Left kidney (tissue), 8 donors: ENCODE measurements at places on chromosomes 2 and 18. TPM values are rescaled to one million over a fixed set of nuclear protein-coding genes. Genes with fewer than 3 reads are reported as not detected.

DNA sequence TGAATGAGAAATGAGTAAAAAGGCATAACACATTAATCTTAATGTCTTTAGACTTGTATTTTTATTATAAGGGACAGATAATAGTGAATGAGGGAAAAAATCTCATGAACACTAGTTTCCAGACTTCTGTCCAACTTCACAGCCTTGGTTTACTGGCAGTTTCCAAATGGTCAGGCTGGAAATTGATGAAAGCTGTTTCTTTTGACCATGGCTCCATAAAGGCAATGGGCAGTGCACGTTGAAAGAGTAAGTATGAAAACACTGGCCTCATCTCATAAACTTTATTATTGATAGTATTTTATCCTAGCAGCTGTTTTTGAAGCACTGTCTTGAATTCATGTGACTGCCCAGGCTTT, 23.1 kb downstream of the BCL2L11 start:
- DNase-seq, result no peak

- DNase-seq, result peak; percentile 14
Measured at GRCh38 chr2:208820014-208820688, 413.6 kb downstream of the PTH2R start.

Gene CD8B2
- polyA plus RNA-seq, result 0.23 TPM

- no peak for DNase-seq
Measured at GRCh38 chr18:11245879-11246278, 96.5 kb upstream of the PIEZO2 start.

- DNase-seq, result no peak
Measured at GRCh38 chr2:201854221-201854801, 48.0 kb downstream of the CDK15 start.

GRCh38 chr18:35005963-35006577, 35.1 kb upstream of the MAPRE2 start:
- peak; percentile 76 for DNase-seq

- DNase-seq, result no peak
Measured at GRCh38 chr2:37013315-37013641, 46.9 kb upstream of the STRN start.

GRCh38 chr2:241637795-241638660, 535 bp downstream of the ATG4B start:
- no peak for DNase-seq

- no peak for DNase-seq
Measured at GRCh38 chr18:33467531-33467930, 27.0 kb upstream of the CCDC178 start.

GRCh38 chr2:119657466-119658145, 21.4 kb upstream of the TMEM177 start:
- no peak for DNase-seq

DNA sequence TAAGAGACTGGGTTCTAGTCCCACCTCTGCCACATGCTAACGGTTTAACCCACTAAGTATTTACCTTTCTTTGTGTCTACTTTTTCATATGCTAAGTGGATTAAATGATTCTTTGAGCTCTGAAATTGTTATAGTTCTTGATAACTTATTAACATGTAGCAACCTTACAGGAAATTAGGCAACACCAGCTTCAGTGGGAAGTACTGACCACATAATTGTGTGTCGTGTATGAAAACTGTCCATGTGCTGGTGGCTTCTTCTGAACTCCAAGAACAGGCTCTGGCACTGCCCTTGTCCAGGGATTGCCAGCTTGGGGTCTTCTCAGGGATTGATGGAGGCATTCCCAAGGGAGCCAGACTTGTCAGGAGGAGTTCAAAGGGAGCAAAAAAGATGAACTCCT, 427.7 kb downstream of the TGIF1 start:
- no peak for DNase-seq

Gene CNDP1
- 1.6 TPM for polyA plus RNA-seq

GRCh38 chr2:48114256-48114655, 208.0 kb upstream of the FBXO11 start:
- DNase-seq, result no peak

- no peak for DNase-seq
Measured at GRCh38 chr2:235833971-235834620, 334.1 kb downstream of the GBX2 start.

DNA sequence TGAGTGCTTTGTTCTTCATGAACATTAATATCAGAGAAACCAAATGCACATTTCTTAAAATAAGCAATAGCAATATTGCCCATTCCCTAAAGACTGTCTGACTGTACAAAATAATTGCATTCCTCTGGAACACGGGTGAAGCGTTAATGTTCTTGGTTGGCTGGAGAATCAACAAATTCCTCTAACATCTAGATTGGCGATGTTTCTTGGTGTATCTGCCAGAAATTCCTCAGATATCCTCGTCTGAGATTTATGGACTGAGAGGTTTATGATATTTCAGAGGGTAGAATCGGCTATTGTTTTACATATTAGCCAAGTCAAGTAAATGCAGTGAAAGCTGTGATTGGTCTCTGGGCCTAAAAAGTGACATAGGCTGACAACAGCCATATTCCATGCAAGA, 27.1 kb upstream of the SPTBN1 start:
- DNase-seq, result no peak

Gene ZBTB7C
- polyA plus RNA-seq, result 12.8 TPM

DNA sequence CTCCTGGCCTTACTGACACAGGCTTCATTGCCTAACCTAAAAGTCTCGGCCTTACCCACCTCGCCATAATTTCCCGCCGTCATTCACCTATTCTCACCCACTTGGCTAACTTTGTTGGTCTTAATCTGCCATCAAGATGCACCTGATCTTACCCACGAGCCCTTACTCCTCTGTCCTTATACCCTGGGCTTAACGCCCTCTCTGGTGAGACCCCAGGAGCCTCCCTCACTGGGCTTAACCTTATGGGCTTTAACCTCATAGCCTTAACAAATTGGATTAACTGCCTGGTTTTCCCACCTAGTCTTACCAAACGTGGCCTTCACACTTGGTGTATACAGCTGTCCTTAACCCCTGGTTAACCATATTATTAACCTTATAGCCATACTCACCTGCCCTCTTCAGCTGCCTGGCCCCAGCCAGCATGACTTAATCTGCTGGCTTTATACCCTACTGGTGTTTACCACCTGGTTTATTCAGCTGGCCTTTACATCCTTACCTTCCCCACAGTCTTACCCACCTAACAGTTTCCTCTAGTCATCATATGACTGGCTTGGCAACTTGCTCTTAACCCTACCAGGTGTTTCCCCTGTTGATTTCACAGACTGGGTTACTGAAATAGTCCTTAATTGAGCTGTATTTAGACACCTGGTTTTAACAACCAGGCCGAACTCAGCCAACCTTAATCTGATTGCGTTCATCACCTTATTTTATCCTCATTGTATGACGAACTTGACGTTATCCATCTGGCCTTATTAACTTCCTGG, 132.0 kb upstream of the ZSWIM2 start:
- DNase-seq, result no peak

GRCh38 chr2:201358684-201359083, 1.5 kb upstream of the FLACC1 start:
- DNase-seq, result no peak

Gene PRLH
- polyA plus RNA-seq, result not detected

DNA sequence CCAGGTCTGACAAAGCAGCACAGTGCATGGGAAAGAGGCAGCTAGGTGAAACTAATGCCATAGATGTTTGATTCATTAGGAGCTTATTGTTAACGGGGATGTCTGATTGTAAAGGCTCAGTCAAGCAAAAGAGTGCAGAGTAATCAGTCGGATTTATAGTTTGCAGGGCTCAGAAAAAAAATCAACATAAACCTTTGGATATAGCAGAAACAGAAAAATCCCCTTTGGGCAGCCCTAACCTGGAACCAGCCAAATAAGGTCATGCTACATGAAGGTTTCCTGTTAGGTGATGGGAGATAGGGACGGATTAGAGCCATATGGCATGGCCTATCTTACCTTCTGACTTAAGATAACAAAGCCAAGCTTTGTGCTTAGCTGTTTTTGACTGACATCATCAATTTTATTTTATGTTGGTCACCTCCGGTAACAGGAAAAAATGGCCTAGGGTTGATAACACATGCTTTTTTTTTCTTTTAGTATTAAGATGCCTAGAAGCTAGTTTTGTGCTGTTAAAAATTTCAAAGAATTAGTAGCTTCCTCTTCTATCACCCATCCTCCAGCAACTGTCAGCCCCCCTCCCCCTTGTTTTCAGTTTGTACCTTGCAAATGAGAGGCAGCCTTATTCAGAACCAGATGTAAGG, 60.7 kb upstream of the ZEB2 start:
- no peak for DNase-seq

GRCh38 chr18:40752316-40752715, 1202.7 kb upstream of the PIK3C3 start:
- no peak for DNase-seq

DNA sequence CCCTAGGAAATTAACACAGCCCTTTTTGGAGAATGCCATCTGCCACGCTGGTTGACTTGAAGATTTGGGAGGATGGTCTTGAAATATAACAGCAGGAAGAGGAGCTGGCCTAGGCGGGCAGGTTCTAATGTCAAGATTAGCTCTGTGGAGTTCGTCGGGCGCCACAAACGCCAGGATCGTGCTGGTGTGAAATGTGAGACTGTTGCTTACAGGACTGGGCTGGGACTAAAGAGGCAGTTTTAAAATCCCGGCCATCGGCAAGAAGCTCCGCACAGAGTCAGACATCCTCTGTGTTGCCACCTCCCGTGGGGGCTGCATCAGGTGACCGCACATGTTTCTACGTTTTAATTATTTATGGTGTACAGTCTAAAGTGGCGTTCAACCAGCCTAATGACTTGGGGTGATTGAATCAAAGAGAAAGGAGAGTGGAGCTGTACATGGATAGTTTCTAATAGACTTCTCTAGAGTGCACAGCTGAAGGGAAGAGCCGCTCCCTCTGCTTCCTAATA, 99.4 kb upstream of the BCL11A start:
- peak; percentile 15 for DNase-seq

DNA sequence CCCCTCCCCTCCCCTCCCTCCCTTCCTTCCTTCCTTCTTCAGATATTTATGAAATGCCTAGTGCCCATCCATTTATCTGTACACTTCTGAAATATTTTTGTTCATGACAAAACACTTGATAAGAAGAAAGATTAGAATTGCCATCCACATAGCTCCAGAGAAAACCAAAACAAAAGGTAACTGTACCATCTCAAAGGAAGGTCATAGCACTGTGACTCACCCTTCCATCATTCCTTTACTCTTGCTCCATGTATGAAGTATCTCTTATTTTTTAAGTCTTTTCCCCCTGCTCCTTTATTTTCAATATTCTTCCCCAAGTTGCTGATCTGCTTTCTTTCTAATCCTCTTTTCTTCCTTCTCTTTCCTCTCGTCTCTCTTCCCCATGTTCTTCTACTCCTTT, 9.9 kb downstream of the CNTNAP5 start:
- no peak for DNase-seq

Gene TRIM54
- 6.7 TPM for polyA plus RNA-seq

Gene UGP2
- 127 TPM for polyA plus RNA-seq

DNA sequence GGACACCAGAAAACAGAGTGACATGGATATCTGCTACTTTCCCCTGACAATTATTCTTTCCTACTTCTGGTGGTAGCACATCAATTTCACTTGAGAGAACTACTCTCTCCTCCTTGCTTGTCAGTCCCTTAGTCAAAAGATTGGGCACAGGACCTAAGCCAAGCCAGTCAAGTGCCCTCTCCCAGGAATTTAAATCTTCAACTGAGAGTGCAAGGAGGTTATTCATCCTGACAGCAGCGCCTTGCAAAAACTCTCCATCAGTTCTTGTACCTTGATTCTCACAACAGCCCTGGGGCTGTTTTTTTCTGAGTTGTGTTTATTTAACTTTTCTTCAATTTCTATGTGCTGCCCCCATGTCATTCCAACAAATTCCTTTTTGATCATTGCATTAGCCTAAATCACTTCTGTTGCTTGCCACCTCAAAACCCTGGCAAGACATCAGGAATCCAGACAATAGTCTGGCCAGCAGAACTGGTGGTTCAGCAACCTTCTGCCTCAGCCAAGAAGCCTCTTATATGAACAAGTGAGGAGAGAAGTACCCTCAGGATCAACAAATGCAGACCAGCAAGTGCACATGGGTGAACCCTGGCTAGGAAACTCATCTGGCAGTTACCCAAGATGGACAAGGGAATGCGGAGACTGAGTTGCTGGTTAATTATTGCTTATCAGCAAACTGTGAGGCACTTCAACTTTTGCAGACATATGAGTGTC, 19.4 kb downstream of the COL4A3 start:
- DNase-seq, result no peak

DNA sequence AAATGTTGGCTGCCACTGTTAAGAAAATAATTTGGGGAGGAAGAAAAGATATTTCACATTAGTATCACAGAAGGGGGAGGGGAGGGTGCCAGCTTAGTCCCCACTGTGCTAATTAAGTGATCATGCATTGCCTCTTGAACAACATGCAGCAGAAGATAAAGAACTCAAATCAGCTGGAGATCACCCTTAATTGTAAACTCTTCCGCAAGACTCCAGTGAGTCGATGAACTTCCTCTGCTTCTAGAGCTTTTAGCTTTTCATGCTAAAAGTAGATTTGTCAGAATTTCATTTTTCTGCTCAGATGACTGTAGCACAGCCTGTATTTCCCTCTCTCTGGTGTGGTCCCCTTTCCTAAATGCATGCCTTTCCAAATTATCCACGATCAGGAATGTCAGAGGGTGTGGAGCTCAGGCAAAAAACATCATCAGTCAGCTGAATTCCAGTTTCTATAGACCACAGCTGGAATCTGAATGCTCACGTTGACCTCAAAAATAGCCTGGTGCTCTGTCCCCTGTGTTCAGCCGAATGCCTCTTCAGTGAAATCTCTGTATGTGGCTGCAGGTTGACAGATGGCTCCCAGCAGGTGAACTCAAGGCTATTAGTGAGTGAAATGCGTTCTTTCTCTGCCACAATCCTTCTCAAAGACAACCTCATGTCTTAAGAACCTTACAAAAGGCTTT, 156.8 kb upstream of the UNC80 start:
- no peak for DNase-seq

DNA sequence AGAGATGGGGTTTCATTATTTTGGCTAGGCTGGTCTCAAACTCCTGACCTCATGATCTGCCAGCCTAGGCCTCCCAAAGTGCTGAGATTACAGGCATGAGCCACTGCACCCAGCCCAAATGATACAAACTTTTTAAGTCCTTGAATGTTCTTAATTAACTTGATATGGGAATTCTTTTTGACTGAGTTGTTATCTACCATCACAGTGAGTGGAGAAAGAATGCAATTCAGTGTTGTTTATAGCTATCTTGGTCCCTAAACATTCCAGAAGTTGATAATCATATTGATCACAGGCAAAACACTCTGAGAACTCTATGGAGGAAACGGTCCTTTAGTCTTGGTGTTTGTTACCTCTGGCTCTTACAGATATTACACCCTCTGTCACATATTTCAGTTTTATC, 1072.5 kb downstream of the SUCLG1 start:
- DNase-seq, result no peak

DNA sequence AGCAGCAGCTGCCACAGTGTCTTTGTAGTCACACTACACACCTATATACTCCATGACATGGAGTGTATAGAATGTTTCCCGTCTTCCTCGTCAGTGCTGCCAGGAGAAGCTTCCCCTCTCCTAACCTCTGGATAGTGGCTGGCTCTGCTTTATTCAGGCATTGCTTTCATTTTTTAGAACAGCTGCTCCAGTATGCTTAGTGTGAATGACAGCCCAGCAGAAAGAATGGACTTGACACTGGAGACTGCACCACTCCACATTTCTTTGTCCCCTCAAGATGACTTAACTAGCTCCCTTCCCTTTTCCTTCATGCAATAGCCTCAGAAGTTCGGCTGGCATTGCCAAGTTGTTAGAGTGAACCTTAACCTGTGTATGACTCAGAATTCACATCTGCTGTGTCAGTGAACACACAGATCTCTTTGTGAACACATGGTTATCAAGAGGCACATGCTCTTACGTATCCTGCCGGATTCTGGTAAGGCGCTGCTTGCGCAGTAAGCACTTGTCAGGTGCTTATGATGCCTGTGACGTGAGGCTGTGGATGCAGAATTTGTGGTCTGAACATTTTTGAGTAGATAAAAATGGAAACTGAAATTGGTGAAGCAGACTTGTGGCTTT, 73.9 kb downstream of the NEDD4L start:
- no peak for DNase-seq
